ENCODE measurements at places on chromosomes 12 and 14.

- no peak for DNase-seq
These were observed 112.0 kb upstream of the SLC38A2 start for GRCh38 chr12:46484396-46485061.

- no peak for DNase-seq
These were observed 1.6 kb upstream of the CDH24 start for GRCh38 chr14:23058654-23059504.

- no peak for DNase-seq
These were observed 1304.5 kb downstream of the AACS start for GRCh38 chr12:126369487-126370463.

DNA sequence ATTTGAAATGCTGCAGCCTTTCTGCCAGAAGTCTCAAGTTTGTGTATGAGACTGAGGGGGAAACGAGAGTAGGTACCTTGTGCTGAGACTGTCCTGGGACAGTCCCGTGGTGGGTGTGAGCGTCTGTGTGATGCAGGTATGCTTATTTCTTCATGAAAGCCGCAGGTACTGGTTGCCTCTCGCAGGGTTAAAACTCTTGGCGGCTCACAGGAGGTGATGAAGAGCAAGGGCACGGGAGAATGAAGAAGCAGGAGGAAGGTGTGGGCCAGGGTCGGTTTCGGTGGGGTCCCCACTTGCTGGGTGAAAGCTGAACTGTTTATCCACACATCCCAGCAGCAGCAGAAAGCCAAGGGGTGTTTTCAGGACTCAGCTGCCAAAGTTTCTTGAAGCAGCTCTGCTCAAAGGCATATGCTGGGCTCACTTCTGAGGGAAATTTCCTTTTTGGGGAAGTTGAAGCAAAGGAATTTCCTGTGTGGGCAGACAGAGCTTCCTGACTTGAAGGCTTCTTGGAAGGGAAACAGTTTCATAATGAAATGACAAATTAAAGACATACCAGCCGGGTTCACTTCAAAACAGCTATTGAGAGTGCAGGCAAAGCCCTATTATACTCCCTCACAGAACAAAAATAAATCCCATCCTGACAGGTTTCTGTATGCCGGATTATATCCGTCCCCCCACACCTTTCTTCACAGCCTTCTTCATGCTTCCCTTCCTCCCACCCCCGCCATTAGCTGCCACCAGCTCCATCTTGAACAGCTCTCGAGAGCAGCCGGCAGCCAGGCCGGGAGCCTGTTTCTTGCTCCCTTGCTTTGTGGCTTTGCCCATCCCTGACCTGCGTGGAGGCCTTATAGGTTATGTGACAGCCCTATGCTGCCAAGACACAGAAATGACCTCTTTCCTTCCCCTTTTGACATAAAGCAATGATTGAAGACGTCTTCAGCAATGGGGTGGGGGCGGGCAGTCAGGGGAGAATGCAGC lies 116.6 kb downstream of the ETV6 start:
- DNase-seq, result no peak

GRCh38 chr12:66453844-66454243 lies 151.6 kb downstream of the HELB start:
- DNase-seq, result no peak

DNA sequence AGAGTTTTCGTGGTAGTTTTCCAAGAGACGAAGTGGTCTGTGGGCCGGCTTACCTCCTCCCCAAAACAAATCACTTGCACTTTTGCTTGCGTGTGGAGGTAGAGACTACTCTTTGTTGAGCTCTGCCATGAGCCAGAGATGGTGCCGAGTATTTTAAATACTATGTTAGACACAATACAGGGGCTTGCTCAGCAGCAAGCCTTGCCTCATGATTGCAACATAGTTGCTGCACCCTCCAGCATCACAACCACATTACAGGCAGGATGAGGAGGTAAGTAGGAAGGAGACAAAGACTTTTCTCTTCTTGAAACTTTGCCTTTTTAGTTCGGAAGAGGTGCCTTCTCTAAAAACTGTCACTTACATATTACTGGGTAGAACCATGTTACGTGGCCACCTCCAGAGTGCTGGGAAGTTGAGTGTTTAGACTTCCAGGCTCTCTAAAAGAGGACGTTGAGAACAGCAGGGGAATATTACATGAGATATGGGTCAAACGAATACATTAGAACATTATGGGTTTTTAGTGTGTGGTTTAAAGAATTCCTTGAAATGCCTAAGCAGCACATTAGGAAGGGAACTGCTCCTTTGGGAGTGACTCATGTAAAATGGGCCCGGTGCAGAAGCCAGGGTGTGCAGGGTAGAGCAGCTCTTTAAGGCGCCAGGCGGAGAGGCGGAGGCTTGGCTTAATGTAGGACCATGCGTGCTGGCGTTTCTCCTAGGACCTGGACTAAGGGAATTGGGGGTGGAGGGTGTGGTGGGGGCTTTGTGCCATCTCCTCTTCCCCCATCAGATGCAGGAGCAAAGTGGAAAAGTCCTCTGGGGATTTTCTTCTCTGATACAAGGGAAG lies 110.6 kb upstream of the PRMT8 start:
- DNase-seq, result no peak

DNA sequence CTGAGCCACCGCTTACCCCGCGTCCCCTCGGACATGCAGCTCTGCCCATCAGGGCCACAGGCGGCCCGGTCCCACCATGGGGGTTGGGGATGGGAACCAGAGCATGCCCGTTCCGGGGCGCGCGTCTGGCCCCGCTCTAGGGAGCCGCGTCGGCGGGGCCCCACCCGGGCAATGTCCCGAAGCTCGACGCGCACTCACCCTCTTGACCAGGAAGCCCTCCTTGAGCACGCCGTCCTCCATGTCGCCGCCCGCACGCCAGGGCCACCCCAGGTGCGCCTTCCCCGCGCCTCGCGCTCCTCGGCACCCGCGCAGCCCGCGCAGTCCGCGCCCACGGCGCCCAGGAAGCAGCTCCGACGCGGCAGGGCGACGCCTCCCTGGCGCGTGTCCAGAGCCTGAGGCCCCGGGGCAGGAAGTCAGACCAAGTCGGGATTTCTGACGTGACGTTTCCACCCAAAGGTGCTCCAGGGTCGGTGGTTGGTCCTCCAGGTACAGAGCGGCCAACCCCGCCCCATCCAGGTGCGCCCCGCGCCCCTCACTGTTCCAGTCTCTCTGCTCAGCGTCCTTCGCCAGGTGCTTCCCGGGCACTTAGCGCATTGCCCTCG lies at the start of gene PLEK2:
Gene PLEK2, minus strand, starts transcription at position 346 of the 602 bp plus-strand sequence. Its CDS starts 106 bp downstream, at position 240.
- DNase-seq, result no peak

DNA sequence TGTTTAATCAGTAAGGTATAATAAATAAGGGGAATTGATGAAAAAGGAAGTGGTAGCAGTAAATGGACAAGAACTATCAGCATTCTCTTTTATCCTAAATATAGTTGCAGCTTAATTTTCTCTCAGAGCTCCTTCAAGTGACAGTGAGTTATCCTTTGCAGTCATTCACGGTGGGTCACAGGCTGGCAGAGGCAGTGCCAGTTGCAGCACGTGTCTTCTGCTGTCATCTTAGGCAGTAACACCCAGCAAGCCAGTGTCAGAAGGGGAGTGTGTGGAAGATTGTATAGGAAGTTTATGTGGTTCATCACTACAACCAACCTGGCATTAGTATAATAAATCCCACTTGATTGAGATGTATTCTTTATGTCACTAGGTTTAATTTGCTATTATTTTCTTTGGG lies 170.0 kb downstream of the CCDC91 start:
- DNase-seq, result no peak

DNA sequence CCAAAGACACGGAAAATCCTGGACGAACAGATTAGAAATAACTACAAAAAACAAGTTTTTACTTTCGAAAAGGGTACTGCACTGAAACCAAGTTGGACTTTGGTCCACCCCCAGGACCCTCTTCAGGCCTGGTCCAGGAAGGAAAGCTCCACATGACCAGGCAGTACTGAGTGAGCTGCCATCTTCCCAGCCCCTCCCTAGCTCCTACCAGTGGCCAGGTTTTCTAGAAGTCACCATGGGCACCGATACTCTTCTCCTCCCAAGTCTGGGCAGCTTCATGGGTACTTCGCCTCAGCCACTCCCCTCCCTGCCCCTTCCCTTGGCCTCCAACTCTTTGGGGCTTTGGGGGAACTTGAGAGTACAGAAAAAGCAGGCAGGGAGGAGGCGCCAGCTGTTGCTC lies 6.6 kb downstream of the VAMP1 start:
- DNase-seq, result no peak

GRCh38 chr12:22366181-22366580 lies 31.7 kb upstream of the ST8SIA1 start:
- no peak for DNase-seq

- no peak for DNase-seq
These were observed 25.4 kb downstream of the HSPB8 start for GRCh38 chr12:119204131-119204530.

- DNase-seq, result no peak
These were observed 64.1 kb upstream of the TSPAN11 start for GRCh38 chr12:30862486-30862885.

GRCh38 chr12:27396216-27396815 lies 50.2 kb upstream of the SMCO2 start:
- no peak for DNase-seq

- no peak for DNase-seq
These were observed 306.0 kb downstream of the BCL11B start for GRCh38 chr14:98966016-98966415.

DNA sequence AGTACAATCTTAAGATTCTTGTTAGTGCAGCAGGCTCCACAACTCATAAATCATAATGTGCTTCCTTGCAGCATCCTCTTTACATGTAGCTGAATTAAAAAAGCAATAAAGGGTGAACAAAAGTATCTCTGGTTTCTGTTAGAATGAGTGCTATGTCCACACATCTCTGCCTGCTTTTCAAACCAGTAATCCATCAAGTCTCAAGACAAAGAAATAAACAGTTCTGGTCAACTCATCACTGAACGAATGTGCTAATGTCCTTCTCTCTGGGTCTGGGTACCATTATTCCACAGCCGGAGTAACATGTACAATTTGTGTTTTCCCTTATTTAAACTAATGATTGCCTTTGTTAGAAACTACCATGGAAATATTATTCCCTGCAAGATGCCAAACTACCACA lies 273.0 kb upstream of the USP15 start:
- DNase-seq, result no peak

- DNase-seq, result no peak
These were observed 10.4 kb upstream of the ITPK1 start for GRCh38 chr14:93126111-93126510.

- no peak for DNase-seq
These were observed 96.7 kb upstream of the PPP4R3A start for GRCh38 chr14:91606851-91607250.

GRCh38 chr12:132295101-132295526 lies 34.3 kb downstream of the GALNT9 start:
- DNase-seq, result no peak

- DNase-seq, result no peak
These were observed 197.0 kb downstream of the ERC1 start for GRCh38 chr12:1188016-1188415.

GRCh38 chr12:69789351-69789750 lies 35.7 kb upstream of the MYRFL start:
- DNase-seq, result no peak

DNA sequence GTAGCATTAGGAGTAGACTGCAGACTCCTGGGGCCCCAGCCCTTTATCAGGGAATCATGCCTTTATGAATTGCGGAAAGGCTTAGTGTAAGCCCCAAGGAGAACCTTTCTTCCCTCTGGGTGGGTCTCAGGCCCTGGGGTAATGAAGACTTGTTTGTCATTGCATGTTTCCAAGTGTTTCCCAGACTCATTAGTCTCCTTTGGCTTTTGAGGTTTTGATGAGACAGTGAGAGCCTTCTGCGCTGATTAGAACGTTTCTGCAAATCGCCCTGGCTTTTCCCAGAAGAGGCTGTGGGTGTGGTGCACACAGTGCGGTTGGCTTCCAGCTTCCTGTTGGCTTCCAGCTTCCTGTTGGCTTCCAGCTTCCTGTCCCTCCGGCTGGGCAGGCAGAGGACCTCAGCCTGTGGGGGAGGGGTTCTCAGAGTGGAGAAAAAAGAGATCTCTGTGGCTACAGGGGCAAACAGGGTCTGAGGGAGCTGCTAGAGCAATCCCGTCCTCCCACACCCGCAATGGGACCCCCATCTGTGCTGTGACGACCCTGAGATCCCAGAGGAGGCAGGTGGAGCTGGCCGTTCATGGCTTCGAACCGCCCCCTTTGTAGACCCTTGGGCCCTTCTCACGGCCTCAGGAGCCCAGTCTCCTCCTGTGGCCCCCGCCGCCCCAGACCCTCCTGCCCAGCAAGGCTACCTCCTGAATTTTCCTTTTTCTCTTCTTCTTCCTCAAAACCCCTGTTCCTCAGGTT lies 42.1 kb downstream of the GPR68 start:
- DNase-seq, result no peak

- DNase-seq, result no peak
These were observed 7.5 kb downstream of the KLRF2 start for GRCh38 chr12:9888665-9889273.

GRCh38 chr14:102590667-102591099 lies 1.8 kb upstream of the RCOR1 start:
- DNase-seq, result no peak

GRCh38 chr12:24780697-24781368 lies 168.1 kb downstream of the BCAT1 start:
- DNase-seq, result no peak

GRCh38 chr14:74846968-74847665 lies 28.8 kb downstream of the PROX2 start:
- no peak for DNase-seq

GRCh38 chr14:105333020-105333490 lies 18.5 kb downstream of the PACS2 start:
- DNase-seq, result no peak

DNA sequence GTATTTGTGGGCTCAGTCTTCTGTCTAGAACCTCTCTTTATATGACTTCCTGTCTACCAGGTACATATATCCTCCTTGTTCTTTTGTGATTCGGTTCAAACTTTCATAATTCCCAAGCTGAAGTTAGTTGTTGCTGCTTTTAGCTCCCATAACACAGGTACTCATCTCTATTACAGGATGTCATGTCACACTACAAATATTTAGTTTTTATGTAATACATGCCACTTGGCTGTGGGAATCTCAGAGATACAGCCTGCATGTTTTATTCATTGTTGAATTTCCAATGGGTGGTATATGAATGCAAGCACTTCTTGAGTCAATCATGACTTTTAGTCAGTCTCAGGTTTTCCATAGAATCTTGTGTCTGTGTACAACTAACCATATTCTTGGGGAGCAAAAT lies 122.7 kb downstream of the SINHCAF start:
- DNase-seq, result no peak

DNA sequence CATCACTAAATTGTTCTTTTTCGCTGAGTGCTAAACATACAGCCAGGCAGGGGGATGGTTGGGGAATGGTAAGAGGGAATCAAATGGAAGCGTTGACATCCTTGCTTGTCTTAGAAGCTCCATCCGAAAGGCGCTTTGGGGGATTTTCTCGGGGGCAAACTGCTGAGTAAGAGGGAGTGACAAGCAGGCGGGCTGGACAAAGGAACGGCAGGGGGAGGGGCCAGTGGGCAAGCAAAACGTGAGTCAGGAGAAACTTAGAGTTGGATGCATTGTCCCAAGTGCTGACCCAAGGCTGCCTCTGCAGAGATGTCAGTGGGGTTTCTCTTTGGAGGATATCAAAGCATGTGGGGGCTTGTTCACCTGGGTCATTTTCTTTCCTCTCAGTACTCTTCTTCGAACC lies 480.5 kb downstream of the VRK1 start:
- DNase-seq, result no peak
